ENCODE measurements at places on chromosomes 6 and 20.
A peak's percentile ranks its signal among the peaks of the same experiment; 100 is the strongest.

GRCh38 chr6:163128324-163128723 is 286.2 kb upstream of the QKI start:
- no peak for DNase-seq

GRCh38 chr6:34608321-34609091 is 52.4 kb upstream of the SPDEF start:
- DNase-seq: no peak

DNA sequence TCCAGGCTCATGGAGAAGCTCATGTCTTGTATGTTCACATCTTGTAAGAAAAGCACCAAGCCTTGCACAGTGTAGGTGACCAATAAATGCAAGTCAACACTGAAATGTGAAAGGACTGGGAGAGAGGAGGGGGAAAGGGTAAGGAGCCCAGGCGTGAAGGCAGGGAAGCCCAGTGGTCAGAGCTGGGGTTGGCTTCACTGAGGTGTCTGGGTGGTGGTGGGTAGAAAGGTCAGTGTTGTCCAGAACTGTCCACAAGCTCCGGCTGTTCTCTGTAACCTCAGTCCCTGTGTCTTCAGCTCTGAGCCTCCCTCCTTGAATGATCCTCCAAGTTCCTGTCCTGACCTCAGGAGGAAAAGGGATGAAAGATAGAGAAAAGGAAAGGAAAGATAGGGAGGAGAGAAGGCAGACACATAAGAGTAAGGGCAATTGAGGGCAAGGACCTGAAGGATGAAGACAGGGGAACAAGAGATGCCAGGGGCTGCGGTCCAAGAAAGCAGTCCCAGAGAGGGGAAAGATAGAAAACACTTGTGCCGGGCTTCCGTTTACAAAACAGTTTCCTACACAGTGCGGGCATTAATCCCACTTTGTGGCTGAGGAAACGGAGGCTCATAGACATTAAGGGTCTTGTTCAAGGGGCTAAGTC is 2.4 kb upstream of the TNXB start:
- no peak for DNase-seq

GRCh38 chr6:125818772-125819260 is 28.1 kb downstream of the NCOA7 start:
- no peak for DNase-seq

DNA sequence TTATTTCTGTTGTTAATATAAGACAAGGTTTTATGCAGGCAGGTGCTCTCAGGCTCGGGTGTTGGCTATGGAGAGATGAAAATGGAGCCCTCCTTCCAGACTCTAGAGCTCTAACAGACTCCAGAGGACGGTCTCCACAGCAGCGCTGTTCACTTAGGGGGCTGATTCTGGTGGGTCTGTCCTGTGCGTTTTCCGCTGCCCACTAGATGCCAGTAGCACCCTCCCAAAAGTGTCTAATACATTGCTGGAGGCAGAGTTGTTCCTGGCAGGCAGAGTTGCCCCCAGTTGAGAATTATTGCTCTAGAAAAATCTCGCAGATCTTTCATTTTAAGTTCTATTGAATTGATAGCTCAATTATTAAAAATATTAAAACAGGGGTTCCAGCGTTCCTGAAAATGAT is 109.9 kb downstream of the MAP3K4 start:
- no peak for DNase-seq

DNA sequence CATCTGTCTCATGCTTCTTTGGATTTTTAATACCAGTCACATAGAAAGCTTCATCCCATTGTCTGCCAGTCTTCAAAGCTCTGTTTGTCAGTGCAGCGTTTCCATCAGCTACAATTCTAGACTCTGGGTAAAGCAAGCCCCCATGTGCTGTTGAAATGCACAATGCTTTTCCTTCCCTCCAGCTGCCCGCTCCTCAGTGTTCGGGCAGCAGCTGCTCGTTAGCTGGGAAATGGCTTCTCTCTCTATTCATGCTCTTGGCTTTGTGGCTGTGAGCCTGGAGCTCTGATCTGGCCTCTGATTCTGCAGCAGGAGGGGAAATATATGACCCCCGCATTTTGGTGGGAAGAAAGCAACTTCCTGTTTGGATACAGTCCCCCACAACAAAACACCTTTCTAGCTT is 213.0 kb upstream of the CDYL start:
- DNase-seq: no peak

DNA sequence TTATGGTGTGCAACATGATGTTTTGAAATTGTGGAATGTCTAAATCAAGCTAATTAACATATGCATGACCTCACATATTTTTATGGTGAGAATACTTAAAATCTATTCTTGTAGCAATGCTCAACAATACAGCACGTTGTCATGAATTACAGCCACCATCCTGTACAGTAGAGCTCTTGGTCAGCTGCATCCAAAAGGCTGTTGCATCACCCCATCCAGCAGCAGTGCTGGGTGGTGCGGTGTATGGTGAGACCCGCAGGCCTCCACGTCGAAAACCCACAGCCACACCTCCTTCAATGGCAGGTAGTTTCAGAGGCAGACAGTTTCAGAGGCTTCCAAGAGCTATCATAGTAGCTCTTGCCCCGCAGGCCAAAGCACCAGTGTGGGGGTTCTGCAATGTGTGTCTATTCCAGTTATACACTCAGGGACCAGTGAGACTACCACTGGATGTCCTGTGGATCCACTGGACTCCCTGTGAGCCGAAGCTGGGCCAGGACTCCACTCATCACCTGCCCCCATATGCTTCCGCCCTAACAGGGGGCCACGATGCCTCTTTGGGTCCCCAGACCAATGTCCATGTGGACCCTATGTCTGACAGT is 23.4 kb downstream of the PACSIN1 start:
- no peak for DNase-seq

- no peak for DNase-seq
These were observed 484.0 kb downstream of the UTRN start for GRCh38 chr6:144769142-144769541.

- no peak for DNase-seq
These were observed 988 bp downstream of the TIAM2 start for GRCh38 chr6:154996016-154996590.

- no peak for DNase-seq
These were observed 41.1 kb downstream of the VEGFA start for GRCh38 chr6:43810965-43811732.

- DNase-seq: peak; percentile 7
These were observed 16.0 kb downstream of the MARCKS start for GRCh38 chr6:113873043-113873667.

GRCh38 chr6:44237813-44238433 is 9.0 kb upstream of the HSP90AB1 start:
- DNase-seq: peak; percentile 57
